Upper lobe of right lung (tissue), 1 donor: ENCODE measurements at places on chromosomes 5 and 9. TPM values are rescaled to one million over a fixed set of nuclear protein-coding genes. Genes with fewer than 3 reads are reported as not detected.

DNA sequence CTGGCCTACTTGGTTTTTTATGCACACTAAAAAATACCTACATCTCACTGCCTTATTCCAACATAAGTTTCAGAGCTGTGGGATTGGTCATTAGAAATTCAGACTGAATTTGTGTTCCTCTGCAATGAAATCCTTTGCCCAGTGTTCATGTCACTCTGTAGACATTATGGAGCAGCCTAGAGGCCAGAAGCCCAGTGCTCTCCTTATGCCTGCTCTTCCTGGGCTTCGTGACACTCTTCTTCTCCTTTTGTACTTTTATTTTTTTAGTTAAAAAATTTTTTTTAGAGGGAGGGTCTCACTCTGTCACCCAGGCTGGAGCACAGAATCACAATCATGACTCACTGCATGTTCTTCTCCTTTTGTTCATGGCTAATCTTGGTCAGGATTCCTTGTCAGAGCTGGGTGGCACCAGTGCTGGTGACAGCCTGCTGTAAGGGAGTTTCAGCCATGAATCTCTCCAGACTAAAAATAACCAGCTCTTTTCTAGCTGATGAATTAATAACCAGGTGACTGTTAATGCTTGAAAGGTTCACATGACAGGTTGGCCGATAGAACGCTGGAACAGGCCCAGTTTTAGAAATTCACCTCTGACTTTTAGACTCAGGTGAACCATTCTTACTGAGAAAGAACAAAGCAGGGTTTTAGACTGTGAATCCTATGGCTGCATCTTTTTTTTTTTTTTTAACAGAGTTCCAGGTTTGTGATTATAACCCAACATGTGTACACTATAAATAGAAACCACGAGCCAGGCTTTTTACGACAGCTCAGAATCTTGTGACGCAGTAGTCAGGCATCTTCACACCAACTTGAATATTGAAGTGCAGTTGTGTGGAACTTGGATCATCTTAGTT lies 34.1 kb upstream of the C5orf47 start:
- no peak for DNase-seq

Gene LMX1B
- total RNA-seq, result 0.14 TPM

DNA sequence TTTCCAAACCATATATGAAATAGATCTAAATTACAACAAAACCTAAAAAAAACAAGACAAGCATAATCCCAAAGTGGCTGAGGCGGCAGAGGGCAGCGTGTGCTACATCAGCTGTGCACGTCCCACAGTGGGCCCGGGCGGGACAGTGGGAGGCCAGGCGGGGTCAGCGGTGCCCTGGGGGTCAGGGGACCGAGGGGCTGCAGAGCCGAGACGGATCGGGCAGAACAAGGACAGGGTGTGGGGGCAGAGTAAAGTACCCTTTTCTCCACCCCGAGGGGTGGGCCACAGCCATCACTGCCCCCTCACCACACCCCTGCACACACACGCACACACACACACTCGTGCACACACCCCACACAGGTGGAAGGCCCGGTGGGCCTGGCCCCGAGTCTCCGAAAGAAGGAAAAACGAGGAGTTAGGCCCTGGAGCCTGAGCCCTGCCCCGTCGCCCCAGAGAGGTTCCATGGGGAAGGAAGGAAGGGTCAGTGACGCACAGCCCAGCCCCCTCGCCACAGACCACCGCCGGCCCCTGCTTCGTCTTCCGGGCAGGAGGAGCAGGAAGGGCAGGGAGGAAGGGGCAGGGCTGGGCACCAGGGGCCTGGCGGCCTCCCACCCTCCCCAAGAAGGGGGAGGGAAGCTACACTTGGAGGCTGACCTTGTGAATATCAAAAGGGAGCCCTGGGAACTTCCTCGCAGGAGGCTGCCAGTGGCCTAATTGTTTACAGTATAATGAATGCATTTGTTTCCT lies 49.6 kb upstream of the UBAC1 start:
- no peak for DNase-seq

DNA sequence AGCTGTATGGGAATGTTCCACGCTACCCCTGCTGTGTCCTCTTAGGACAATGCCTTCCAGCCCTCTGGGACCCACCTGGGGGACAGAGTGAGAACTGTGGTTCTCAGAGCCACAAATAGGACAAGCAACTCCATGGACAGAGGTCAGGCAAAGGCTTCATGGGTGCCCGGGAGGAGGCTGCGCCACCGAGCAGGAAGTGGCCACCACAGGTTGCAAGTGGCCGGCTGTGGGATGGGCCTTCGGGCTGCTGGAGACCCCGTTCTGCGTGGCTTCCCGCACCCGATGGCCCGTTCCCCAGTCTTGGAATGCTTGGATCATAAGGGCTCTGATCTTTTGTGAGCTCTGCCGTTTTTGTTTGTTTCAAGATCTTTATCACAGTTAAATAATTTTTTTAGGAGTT lies 118.8 kb downstream of the BOD1 start:
- no peak for DNase-seq

Gene PPP1R26
- 27.5 TPM for total RNA-seq

DNA sequence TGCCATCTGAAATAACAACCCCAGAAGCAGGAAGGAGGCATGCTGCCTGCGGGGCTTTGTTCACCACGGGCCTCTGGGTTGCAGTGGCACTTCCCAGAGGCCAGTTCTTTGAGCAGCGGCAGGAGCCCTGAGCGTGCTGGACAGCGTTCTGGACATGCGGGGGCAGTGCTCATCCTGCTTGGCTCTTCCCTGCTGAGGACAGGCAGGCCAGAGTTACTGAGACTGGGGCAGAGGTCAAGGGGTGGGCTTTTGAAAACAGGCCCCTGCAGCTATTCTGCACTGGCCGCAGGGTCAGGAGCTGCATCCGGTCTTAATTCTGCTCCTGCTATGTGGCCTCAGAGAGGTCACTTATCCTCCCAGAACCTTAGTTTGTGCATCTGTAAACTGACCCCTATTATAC lies 258.6 kb downstream of the FSTL4 start:
- DNase-seq, result peak; percentile 30
